Midbrain (tissue), 1 donor: ENCODE measurements at places on chromosomes 6 and 20.

GRCh38 chr6:37280162-37280887, 22.4 kb upstream of the TMEM217 start:
- DNase-seq, result no peak

DNA sequence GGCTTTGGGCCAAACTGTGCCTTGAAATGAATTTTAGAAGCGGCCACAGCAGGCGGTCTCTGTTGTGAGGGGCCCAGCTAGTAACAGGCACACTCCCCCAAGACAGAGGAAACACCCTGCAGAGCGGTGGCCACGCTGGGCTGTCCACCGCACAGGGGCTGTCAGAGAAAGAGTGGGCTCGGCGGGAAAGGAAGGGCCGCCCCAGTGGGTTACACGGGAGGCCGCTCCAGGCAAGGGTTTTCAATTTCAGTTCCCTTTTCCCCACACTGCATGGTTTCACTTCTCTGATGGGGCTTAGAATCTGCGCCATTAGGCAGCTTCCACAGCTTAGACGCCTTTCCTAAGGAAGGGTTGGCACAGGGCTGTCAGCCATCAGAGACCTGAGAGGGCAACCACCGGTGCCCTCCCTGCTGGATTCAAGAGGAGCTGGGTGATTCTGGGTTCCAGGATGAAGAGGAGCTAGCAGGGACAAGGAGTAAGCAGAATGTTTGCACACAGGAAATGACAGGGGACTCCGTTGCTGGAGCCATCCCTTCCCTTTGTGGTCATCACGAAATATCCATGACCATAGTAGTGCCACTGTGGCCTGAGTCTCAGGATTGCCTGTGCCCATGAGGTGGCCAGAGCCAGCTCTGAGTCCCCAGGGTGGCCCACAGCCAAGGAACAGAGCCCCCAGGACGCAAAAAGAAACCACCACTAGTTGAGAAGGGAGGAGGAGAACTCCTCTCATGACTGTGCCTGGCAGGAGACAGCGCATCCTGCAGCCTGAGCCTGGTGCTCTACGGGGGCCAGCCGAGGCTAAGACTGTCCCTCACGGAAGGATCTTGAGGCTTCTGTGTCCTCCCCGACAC, 282.7 kb downstream of the NRN1 start:
- peak; percentile 11 for DNase-seq

GRCh38 chr6:74568861-74569260, 637.0 kb downstream of the COL12A1 start:
- no peak for DNase-seq

GRCh38 chr6:26155061-26155930, 68.1 kb downstream of the HFE start:
- peak; percentile 26 for DNase-seq

DNA sequence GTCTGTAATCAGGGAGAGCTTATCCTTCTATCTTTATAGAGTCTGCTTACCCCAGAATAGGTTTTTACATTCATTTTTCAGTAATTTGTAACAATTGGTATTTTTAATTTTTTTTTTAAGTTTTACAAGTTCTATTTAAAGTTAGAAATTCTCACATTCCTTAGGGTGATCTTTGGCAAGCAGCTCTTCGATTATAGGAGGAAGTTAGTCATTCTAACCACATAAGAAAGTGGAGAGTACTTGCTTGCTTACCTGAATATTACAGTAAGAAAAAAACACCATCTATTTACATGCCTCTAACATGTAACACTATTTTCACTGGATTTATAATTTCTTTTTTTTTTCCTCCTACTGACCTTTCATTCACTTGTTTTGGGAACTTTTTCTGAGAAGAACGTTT, 6.7 kb downstream of the TSHZ2 start:
- no peak for DNase-seq

DNA sequence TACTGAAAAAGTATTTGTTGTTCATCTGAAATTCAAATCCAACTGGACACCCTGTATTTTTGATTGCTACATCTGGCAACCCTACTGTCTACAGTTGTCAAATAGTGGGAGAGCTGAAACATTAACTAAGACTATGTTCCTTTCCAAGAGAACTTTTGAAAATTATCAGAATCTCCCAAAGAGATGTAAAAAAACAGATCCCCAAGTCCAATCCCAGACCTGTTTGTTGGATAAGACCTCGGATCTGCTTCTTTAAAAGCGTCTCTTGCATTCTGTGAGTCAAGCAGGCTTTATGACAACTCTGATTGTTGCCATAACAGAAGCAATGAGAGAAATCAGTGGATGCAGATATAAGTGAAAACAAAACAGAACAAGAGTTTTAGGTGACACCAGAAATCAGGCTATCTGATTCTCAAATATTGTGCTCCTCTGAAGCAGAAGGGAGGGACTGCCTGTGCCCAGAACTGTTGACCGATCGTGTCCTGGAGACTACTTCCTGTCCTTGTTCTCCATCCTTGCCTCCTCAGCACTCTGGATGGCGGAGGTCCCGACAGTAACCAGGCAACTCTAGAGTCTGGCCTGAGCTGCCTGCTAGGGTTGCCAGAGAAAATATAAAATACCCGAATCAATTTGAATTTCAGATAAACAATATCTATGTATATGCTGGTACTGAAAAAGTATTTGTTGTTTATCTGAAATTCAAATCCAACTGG, 853.8 kb downstream of the MAFB start:
- DNase-seq, result no peak

GRCh38 chr6:112480553-112480952, 133.4 kb downstream of the RFPL4B start:
- DNase-seq, result no peak

- no peak for DNase-seq
Measured at GRCh38 chr20:23198815-23199214, 112.7 kb upstream of the CD93 start.

- no peak for DNase-seq
Measured at GRCh38 chr20:10511170-10511508, 76.0 kb downstream of the SLX4IP start.

DNA sequence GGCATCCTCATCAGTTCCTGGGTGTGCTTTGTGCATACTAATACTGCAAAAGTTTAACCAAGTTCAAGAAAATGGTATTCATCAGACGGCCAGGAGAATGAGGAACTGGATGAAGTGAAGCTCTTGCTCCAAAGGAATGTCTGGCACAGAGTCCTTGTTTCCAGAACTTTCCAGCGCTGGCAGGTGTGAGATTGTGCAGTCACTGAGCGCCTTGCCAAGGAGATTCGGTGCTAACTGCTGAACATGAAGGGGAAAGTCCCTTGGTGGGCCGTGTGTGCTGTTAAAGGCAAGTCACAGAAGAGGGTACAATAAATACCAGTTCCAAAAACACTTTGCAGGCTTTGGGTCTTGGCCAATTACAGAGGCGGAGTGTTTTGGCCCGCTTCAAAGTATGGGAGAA, 262.3 kb upstream of the SOX4 start:
- no peak for DNase-seq

GRCh38 chr6:150229436-150230163, 86.8 kb downstream of the PPP1R14C start:
- no peak for DNase-seq

- no peak for DNase-seq
Measured at GRCh38 chr6:62129127-62129526, 156.9 kb downstream of the KHDRBS2 start.

- peak; percentile 71 for DNase-seq
Measured at GRCh38 chr6:158769771-158770432, 49.3 kb downstream of the EZR start.

DNA sequence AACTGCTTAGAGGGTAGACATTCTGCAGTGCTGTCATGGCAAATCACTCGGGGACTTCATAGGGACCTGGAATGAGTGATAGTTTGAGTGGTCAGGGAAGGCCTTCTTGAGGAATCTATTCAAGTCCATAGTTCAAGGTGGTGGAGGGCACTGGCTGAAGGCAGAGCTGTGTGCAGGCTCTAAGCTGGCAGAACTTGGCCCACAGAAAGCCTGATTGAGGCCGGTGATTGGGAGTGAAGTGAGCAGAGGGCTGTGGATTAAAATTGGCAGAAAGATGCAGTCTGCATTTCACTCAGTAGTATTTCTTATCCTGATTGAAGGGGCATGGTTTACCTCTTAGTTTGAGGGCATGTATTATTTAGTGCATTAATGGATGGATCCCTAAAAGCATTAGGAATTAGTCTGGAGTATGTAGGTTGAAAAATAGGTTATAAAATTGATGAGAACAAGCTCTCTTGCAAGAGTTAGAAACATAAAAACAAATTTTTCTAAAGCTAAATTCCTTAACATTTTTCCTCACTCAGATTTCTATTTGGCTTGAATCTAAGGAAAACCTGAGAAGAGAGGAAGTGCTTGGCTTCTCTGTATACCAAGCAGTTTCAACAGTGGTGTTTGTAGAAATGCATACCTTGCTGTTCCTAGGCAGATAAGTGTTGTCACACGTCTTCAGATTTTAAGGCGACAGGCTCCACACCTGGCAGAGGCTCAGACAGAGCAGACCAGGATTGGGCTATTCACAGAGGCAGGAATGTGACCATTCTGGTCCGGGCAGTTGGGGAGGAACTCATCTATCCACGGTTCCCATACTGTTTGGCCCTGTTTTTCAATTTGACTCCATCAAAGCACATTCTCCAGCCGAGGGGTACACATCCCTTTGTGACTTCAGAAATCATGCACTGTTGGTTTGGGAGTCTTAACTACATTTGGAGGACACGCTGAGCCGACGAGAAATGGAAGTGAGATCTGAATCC, 45.2 kb downstream of the UTRN start:
- no peak for DNase-seq

DNA sequence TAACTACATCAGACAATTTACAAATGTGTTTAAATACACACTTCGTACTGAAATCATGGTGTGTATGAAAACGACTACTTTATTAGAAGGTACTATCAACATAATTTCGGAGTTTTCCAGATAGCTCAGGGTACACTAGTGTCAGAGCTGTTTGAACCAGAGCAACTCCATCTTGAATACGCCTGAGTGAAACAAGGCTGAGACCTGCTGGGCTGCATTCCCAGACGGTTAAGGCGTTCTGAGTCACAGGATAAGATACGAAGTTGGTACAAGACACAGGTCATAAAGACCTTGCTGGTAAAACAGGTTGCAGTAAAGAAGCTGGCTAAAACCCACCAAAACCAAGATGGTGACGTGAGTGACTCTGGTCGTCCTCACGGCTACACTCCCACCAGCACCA, 167.6 kb downstream of the THBS2 start:
- no peak for DNase-seq

DNA sequence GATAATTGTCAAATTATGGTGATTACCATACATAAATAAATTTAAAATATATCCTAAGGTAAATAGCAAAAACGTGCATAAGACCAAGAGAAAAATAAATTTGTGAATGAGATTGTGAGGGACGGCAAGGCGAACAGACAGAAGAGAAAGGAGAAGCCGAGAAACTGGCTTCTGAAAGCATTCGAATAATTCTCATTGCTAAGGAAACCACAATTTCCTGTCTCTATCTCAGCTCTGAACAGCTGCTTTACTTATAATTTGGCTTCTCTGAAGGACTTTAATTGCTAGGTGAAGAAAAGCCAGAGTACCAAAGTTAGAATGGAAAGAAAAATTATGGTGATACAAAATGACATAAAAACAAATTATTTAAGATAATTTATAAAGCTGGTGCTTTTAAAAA, 79.0 kb upstream of the RGS17 start:
- no peak for DNase-seq

- peak; percentile 35 for DNase-seq
Measured at GRCh38 chr6:35258858-35259193, 709 bp upstream of the ZNF76 start.

DNA sequence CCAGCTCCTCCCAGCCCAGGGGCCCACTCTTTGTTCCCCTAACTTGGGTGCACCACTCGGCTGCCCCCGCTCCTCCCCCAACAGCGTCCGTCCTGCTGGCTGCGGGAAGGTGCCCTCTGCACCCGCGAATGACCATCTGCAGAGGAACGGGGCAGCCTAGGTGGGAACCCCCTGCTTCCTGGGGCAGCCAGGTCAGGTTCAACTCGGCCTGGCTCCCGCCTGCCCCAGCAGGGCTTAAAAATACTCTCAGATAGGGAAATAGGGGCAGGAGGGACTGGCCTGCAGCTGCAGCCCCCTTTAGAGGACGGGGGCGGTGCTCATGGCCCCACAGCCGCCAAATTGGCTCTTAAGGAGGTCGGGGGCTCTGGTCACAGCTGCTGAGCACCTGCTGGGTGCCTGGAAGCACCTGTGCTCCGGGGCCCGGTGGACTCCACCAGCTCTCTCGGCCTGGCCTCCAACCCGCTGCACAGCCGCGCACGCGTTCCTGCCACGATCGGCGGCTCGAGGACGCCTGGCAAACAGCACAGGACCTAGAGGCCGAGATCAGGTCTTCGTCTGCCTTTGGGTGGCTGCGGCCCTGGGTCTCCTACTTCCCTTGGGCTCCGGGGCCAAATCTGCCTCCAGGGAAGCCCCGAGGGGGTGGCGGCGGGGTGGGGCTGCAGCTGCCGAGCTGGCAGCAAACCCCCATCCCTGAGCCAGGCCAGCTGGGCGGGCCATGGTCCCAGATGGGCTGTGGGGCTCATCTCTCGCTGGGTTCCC, 700 bp upstream of the LAMA5 start:
- DNase-seq, result no peak

DNA sequence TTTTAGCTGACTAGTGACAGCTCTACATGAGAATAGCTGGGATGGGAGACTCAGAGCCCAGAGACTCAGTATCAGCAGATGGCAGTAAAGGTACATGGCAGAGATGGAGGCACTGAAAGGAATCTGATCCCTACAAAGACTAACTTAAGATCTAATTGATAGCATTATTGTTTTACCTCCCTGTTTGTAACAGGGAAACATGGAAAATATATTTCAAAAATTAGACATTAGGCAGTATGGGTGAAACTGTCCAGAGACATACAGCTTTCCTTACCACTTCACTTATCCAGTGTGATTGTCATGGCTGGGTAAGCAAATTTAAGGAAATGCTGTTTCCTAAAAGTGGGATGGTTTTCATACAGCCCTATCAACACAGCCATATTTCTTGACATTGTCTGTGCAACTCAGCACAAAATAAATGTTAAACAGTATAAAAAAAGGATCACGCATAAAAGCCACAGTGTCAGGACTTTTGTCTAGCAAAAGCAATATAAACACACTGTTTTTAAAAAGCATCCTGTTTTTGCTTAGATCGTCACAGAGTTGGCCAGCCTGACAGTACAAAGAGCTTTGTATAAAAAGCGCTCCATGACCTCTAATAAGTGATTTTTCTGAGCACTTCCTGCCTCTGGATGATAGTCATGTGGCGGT, 376.9 kb downstream of the PHF3 start:
- peak; percentile 72 for DNase-seq

- DNase-seq, result peak; percentile 26
Measured at GRCh38 chr6:73694711-73695411, 1.1 kb upstream of the CD109 start.

DNA sequence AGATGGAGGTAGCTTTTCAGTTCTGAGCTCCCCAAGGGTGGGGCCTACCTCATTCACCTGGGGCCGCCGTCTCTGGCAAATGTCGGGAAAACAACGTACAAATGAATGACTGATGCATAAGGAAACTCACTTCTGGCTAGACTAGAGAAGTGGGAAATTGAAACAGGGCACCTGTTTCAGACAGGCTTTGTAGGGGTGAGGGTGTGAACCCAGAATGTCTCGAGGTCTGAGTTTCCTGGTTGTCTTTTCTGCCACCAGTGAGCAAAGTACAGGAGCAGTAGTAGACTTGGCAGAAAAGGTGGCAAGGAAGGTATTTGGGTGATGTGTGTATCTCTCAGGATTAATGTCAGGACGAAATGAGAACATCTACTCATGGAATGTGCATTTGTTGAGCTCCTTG, 308.5 kb downstream of the CLIC5 start:
- DNase-seq, result no peak
